ENCODE measurements at places on chromosomes 4 and X.

DNA sequence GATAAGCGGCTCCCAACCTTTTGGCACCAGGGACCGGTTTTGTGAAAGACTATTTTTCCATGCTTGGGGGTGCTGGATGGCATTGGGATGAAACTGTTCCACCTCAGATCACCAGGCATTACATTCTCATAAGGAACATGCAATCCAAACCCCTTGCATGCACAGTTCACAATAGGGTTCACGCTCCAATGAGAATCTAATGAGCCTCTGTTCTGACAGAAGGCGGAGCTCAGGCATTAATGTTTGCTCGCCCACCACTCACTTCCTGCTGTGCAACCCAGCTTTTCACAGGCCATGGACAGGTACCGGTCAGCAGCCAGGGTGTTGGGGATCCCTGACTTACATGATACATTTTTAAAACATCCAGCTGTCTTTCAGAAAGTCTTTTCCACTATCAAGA is 187.3 kb downstream of the SLC39A8 start:
- DNase-seq, result no peak

GRCh38 chr4:185925910-185926360 is 113.9 kb upstream of the SORBS2 start:
- DNase-seq, result no peak

DNA sequence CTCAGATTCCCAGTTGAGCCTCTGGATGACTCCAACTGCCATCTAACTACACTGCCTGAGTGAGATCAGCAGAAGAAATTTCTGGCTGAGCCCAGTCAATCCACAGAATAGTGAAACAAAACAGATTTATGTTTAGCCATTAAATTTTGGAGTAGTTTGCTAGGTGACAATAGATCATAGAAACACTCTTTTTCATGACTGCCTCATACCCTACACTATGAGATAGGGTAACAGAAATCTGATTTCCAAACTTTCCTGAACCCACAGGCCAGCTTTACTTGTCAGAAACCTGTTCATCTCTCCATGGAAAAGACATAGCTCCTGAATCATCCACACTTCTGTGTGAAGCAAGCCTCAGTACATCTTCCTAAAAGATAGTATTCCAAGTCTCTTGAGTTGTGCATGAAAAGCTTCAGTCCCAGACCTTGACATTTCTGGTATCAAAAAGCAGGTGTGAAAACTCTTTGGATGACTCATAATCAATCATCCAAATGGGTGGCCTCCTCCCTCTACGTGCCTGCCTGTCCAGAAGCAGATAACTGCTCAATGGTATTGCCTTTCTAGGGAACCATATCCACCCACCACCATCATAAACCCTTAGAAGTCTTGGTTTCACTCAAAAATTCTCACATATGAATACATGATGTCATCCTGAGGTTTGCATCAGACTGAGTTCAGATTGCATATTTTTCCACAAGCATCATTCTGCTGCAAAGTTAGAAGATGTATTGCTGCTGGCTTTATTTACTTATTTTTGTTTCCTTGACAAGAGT is 47.5 kb upstream of the RAP2C start:
- DNase-seq, result no peak

DNA sequence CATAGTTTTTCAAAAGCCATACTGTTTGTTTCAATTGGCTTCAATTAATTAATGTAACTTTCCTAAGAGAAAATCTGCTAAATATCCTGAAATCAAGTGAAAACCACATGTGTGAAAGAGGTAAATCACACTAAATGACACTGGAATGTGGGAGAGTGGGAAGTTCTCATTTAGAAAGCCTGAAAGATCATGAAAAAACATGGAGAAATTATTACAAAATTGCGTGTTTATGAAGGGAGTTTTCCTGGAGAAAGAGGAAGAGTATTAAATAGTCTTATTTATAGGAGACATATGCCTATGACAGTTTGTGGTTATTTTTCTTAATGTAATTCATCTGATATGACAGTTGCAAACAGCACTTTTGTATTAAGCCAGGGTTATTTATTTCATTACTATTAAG is 183.7 kb downstream of the DKK2 start:
- no peak for DNase-seq

DNA sequence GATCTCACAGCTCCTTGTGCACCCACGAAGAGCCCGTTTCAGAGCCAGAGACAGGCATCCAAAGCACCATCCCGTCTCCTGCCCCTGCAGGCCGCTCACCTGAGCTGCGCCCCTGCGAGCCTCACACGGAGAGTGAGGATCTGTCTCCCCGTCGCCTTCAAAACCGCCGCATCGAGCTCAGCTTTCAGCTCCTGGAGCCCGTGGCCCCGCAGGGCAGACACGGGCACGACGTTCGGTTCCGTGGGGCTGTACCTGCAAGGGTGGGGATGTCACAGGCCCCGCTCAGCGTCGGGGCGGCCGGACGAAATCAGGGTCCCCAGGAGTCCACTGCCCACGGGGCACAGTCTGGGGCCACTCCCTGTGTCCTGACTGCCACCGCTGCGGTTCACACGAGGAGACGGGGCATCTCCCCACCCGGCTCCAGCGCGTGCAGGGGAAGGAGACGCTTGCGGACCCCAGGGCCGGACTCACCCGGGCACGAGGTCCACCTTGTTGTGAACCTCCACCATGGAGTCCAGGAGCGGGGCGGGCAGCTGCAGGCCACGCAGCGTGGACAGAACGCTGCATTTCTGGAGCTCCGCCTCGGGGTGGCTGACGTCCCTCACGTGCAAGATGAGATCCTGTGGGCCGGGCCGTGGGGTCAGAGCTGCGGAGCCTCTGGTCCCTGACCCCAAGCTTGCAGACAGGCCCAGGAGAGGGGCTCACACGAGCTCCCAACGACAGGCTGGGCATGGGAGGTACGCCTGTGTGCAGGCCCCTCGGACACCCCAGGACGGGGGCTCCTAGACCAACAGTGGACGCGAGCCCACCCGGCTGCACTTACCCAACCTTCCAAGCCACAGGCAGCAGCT is 11.1 kb downstream of the GTPBP6 start:
- DNase-seq, result no peak

- no peak for DNase-seq
Observed at GRCh38 chr4:93116624-93117023, 711.9 kb upstream of the ATOH1 start.

- no peak for DNase-seq
Observed at GRCh38 chrX:51376672-51377071, 44.0 kb downstream of the NUDT10 start.

Measured in AG08395 (cell line).